ENCODE measurements at places on chromosomes 6 and 20.

GRCh38 chr20:18683839-18684238 lies 96.0 kb downstream of the DTD1 start:
- no peak for DNase-seq

- no peak for DNase-seq
Observed at GRCh38 chr6:127199470-127199869, 67.2 kb upstream of the RNF146 start.

GRCh38 chr20:53227523-53227922 lies 255.4 kb downstream of the TSHZ2 start:
- no peak for DNase-seq

DNA sequence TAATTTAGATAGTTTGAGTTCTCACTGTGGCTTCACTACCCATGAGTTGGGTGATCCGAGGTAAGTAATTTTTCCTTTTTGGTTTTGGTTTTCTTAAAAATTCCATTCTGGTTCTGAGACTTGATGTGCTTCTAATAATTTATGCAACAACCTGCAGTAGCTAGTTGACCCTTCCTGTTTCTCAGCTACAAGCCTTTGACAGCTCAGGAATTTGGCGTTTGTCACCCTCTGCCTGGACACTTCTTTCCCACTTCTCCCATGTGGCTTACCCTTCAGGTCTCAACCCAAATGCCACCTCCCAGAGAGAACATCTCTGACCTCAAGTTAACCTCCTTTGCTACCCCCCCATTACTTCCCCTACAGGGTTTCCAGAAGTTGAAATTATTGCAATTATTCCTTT lies 49.7 kb upstream of the TSHZ2 start:
- DNase-seq, result no peak

DNA sequence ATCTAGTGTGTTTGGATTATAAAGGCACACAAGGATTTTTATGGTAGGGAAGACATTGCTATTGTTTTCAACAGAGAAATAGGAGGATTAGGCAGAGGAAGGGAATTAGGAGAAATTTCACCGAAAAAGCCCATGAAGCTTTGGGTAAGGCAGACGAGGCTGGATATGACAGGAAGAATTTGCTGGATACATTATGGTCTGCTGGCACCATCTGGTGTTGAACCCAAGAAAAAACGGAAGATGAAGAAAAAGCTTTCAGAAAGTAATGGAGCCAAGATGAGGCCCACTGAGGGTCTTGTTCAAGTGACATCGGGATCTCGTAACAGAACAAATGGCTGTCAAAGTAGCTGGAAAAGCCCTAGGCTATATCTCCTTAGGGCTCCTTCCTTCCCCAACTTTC lies 56.5 kb downstream of the OR2J2 start:
- no peak for DNase-seq

DNA sequence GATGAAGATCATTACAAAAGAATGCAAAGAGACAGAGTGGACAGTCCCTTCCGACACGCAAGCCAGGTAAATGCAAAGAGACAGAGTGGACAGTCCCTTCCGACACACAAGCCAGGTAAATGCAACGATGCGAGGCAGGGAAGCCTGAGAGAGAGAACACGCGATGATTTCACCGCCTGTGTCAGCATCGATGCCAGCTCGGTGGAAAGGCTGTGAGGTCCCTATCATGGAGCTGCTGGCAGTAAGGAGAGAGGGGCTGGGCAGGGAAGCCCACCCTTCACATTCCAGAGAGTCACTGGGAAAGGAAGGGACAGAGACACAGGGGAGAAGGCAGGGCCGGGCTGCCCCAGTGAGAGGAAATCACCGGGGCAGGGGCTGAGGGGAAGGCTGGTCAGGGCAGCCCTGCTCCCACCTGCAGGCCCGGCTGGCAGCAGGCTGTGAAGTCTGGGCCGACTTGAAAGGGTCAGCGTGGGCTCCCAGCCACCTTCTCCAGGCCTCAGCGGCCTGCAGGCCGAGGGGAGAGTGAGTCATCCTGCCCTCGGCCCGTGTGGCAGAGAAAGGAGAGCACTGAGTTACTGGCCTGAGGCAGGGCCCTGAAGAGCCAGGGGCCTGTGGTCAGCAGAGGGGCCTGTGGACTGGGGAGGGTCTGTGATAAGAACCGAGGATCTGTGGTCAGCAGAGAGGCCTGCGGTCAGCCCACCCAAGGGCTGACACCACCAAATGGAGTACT lies 80.4 kb downstream of the DACT2 start:
- no peak for DNase-seq

- no peak for DNase-seq
Observed at GRCh38 chr6:165835410-165835851, 172.4 kb upstream of the PDE10A start.

- DNase-seq, result no peak
Observed at GRCh38 chr20:52958211-52958610, 13.9 kb upstream of the TSHZ2 start.

DNA sequence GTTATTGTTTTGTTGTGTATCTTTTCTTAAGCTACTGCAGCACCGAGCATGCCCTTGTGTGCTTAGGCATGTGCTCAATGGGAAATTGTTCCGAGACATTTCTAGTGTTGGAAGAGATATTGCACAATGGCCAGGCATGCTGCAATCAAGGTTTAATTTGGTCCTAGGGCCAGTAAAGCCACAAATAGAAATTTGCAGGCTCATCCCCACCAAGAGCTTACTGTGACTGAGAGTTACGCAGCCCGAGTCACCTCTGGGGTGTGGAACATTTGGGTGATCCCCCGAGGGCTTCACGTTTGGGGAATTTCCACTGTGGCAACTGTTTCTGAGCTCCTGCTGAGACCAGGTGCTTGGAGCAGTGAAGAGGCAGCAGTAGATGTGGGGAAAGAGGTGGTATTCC lies 65.8 kb downstream of the ADTRP start:
- no peak for DNase-seq

GRCh38 chr20:56422076-56422823 lies 10.2 kb downstream of the CASS4 start:
- DNase-seq, result no peak

- DNase-seq, result no peak
Observed at GRCh38 chr20:62032609-62033368, 32.9 kb downstream of the TAF4 start.

DNA sequence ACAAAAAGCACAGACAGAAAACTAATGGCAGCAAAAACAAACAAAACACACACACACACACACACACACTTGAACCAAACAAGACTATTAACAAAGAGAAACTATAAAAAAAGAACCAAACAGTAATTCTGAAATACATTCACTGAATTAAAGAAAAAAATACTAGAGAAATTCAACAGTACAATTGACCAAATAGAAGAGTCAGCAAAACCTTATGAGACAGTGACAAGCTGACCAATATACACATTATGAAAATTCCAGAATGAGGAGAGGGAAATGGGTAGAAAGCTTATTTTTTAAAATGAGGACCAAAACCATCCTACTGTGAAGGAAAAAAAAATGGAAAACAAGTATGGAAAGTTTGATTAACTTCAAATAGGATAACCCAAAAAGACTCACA lies 212.2 kb upstream of the BTBD3 start:
- DNase-seq, result no peak

DNA sequence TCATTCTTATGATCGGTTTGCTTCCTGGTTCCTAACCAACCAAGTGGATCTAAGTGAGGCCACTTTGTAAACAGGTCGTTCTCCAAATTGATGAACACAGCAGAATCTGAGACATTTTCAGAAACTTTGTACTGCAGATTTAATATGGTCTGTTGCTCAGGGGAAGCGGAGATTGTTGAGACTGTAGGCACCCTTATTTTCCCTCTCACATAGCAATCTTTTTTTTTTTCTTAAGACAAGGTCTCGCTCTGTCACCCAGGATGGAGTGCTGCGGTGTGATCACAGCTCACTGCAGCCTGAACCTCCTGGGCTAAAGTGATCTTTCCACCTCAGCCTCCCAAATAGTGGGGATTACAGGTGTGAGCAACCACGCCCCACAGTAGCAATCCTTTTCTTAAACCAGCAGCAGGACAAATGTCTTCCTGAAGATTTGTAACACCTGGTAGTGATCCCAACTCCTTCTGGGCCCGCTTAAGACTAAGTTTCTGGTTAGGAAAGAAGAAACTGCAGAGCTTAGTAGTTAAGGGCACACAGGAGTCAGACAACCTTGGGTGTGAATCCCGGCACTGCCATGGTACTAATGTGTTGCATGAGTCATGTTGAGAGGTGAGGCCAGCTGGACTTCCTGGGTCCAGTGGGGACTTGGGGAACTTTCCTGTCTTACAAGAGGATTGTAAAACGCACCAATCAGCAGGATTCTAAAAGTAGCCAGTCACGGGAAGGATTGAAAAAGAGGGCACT lies 48.4 kb upstream of the EZR start:
- no peak for DNase-seq

Measured in chondrocyte (in vitro differentiated cells).